Fibroblast of the aortic adventitia (primary cell): ENCODE measurements at places on chromosomes 4 and X. TPM values are rescaled to one million over a fixed set of nuclear protein-coding genes. Genes with fewer than 3 reads are reported as not detected.

The CTAG1A gene
- total RNA-seq: not detected in 2 replicates

The IL9R gene
- not detected in 2 replicates for total RNA-seq

The CA5B gene
- total RNA-seq: 9.1 and 39.6 TPM in 2 replicates

The USP26 gene
- total RNA-seq: not detected in 2 replicates

The AMBN gene
- total RNA-seq: not detected in 2 replicates

The ELOVL6 gene
- total RNA-seq: 18.2 and 23.0 TPM in 2 replicates

The FAM53A gene
- total RNA-seq: 1.6 and 2.5 TPM in 2 replicates

The CT45A1 gene
- not detected in 2 replicates for total RNA-seq

The PLAC8 gene
- total RNA-seq: 0.36 and 1.1 TPM in 2 replicates
